Activated T-cell treated with anti-CD3 and anti-CD28 coated beads for 1 hour (primary cell): ENCODE measurements at places on chromosomes 16 and 17.
A peak's percentile ranks its signal among the peaks of the same experiment; 100 is the strongest.

DNA sequence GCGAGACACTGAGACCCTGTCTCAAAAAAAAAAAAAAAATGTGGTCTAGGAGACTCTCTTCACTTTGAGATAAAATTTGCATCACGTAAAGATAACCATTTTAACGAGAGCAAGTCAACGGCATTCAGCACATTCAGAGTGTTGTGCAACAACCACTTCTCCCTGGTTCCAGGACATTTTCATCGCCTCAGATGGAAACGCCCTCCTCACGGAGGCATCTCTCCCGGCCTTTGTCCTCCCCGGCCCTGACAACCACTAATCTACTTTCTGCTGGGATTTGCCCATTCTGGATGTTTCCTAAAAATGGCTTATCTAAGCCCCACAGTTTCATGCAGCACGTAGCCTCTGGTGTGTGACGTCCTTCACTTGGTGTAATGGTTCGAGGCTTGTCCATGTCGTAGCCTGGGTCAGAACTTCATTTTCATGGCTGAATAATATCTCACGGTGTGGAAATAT is 6.4 kb upstream of the NPRL3 start:
- no peak for DNase-seq

DNA sequence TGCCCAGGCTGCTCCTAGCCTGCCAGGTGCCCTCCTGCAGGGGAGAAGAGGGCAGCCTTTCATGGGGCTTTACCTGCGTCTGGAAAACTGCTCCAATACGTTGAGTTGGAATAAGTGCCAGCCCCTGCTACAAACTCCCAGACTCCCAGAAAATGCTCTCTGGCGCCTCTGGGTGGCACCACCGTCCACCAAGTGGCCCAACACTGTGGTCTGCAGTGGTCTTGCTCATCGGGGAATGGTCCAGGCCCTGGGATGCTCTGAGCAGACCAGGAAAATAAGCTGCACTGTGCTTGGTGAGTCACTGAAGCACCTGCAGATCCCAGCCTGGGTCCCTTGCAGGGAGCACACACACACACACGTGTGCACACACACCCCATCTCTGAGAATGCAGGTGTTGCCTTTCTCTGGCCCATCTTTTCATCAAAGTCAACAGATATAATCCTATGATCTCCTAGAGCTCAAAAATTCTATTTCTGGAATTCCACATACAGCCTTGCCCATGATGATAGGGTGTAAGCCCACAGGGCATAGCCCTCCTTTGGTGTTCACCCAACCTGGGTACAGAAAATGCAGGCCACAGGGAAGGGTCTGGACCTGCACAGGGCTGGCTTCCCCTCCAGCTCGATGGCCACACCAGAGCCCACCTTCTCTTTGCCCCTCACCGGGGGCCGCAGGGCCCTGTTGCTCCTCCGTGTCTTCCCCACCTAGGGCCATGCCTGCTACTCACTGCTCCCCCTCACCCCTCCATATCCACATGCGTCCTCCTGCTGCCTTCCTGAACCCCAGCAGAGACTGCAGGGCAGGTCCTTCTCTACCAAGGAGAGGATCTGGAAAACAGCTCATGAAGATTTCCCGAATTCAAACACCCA is 20.5 kb downstream of the CDIP1 start:
- no peak for DNase-seq

- DNase-seq = no peak
Observed at GRCh38 chr17:66021757-66022156, 170.2 kb downstream of the CEP112 start.

- peak; percentile 46 for DNase-seq
Observed at GRCh38 chr17:42050393-42051012, at the start of gene C17orf113. TSS of gene C17orf113 (minus strand) at chr17:42050601. CDS start at chr17:42043376, 7,225 bp downstream.

- DNase-seq = no peak
Observed at GRCh38 chr17:55320594-55321426, 56.0 kb downstream of the HLF start.

DNA sequence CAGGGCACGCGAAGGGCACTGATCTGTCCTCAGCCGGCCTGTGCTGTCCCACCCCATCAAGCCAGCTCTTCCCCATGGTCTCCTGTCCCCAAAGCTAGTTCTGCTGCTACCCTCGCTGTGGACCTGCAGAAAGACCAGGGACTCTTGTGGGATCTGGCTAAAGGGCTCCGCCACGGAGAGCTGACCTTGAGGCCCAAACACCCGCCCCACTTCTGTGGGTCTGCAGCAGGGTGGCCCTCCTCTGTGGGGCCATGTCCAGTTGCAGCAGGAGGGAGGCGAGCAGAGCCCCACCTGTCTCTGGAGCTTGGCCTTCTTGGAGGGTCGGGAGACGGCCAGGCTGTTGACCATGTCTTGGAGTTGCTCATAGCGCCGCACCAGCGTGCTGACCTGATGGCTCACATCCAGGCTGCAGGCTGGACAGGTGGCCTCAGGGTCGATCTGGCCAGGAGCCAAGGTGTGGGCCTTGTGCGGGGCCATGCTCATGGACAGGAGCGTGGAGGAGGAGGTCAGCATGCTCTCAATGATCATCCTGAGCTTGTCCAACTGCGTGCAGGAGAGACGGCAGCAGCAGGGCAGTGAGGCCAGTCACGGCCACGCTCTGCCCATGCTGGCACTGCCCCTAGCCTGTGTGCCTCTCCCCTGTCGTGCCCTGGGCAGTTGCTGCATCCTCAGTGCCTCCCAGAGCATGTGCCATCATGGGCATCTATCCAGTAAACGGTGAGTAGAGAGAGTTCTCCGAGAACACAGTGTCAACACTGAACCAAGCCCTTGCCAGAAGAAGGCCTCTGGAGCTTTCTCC is 16.6 kb downstream of the UBALD2 start:
- no peak for DNase-seq

DNA sequence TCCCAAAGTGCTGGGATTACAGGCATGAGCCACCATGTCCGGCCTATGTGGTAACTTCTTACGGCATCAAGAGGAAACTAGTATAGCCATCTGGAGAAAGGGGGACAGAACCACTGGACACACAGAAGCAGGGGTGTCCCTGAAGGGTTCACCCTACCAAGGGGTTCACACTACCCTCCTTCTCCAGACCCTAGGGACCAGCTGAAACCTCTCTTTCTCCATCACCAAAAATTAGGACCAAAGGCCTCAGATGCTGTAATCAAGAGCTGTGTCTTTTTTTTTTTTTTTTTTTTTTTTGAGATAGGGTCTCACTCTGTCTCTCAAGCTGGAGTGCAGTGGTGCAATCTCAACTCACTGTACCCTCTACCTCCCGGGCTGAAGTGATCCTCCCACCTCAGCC is 33.2 kb downstream of the ZFHX3 start:
- no peak for DNase-seq

- DNase-seq = no peak
Observed at GRCh38 chr16:7547736-7548135, 215.1 kb downstream of the RBFOX1 start.

DNA sequence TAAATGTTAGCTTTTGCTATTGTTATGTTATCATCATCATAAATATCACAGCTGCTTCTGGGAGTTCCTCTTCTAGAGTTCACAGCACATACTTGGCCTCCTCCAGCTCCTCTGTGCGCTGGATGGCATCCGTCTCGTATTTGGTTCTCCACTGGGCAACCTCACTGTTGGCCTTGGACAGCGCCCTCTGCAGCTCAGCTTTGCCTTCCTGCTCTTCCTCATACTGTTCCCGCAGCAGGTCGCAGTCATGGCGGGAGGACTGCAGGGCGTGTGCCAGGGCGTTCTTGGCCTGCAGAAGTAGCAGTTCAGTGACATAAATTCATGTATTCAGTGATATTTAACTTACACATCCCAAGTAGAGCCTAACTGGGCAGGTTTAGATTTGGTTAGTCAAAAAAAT is 23.4 kb downstream of the MYH8 start:
- no peak for DNase-seq

DNA sequence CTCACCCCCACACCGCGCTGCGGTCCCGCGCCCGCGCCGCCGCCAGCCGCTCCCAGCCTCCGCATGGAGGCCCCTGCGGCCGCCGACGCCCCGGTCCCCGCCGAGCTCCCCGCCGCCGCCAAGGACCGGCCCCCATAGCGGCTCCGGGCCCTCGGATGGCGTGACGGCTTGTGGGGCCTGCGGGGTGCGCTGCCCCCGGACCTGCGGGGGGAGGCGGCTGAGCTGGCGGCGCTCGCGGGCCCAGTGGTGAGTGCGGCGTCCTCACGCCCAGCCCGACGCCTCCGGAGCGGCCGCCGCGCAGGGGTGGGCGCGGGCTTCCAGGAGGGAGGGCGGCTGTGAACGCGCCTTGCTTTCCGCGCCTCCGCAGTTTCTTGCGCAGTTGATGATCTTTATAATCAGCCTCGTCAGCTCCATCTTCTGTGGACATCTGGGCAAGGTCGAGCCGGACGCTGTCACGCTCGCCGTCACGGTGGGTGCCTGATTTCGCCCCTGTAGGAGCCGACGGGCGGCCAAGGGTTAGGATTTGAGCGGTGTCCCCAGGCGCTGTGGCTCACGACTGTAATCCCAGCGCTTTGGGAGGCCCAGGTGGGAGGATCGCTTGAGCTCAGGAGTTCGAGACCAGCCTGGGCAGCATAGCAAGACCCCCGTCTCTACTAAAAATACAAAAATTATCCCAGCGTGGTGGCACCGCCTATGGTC is 46.4 kb downstream of the SLC47A1 start:
- no peak for DNase-seq

GRCh38 chr16:71453036-71453435 is 9.0 kb downstream of the ZNF23 start:
- no peak for DNase-seq

DNA sequence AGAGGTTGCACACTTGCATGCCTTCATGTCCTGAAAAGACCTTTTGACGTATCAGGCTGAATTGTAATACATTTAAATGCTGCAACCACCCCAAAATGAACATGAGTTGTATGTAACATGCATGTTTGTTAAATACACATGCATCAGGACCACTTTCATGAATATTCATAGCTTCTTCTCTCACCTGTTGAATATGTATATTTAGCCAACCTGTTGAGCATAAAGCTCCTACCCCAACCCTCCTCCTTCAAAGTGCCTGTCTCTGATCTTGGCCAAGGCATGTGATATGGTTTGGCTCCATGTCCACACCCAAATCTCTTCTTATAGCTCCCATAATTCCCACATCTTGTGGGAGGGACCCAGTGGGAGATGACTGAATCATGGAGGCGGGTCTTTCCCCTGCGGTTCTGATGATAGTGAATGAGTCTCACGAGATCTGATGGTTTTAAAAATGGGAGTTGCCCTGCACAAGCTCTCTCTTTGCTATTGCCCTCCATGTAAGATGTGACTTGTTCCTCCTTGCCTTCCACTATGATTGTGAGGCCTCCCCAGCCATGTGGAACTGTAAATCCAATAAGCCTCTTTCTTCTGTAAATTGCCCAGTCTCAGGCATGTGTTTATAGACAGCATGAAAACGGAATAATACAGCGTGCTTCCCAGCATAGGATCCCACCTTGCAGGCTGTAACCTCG is 3.8 kb upstream of the CRYM start:
- no peak for DNase-seq

DNA sequence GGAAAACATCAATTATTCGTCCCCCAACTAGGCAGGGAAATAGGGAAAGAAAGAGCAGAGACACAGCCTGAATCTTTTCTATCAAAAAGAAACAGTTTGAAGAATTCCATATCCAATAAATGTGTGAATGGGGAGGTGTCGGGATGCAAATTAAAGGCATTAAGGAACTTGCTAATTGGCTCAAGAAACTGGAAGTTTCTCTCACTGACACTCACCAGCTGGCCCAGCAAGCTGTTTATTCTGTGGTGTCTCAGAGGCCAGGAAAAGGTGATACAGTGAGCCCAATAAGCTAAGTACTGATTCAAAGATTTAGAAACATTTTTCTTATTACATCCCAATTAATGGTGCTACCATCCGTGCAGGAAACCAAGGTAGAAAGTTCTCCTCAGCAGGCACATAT is 104.4 kb upstream of the CLEC3A start:
- no peak for DNase-seq

- no peak for DNase-seq
Observed at GRCh38 chr17:44258811-44259351, 9.1 kb downstream of the SLC4A1 start.

DNA sequence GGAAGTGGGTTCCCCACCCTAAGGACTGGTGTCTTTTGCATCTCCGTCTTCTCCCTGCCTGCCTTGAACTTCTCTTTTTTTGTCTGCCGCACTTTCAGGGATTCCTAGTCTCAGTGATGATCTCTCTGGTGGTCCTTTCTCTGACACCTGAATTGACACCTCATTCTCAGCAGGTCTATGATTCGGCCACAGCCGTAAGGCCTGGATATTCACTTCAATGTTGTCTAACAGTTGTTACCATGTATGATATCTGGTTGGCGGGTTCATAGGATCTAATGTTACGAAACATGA is 25.1 kb upstream of the SLC47A1 start:
- no peak for DNase-seq

GRCh38 chr17:49501496-49501895 is 6.4 kb downstream of the NGFR start:
- DNase-seq = no peak

DNA sequence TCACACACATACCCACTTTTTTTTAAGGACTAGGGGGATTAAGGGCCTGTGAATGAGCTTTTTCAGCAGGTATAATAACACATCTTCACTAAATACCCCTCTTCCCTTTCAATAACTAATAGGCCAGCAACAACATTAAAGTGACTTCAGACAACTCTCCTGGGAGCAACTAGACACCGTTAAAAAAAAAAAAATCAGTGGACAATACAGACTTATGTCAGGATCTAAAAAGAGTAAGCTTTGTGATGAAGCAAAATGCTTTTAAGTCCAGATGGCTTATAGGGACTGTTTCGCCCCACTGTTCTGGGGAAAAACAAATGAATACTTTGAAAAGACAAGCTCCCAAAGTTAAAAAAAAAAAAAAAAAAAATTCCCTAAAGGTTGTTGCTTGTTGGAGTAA is 29.0 kb downstream of the SPAG9 start:
- no peak for DNase-seq

- no peak for DNase-seq
Observed at GRCh38 chr17:68248891-68249290, 1.0 kb downstream of the AMZ2 start.

DNA sequence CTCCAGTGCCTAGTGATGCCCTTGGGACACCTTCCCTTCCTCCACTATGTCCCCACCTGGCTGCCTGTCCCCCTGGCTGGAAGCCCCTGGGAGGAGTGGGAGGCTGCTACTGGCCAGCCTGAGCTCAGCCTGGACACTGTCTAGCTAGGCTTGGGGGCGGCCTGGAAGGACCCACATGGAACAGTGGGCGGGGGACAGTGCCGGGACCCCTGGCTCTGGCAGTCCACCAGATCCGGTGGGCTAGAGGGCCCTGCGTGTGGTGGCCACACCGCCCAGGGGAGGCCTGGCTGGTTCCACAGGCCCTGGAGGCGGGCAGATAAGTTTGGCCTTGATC is 388.0 kb upstream of the TNRC6C start:
- no peak for DNase-seq

DNA sequence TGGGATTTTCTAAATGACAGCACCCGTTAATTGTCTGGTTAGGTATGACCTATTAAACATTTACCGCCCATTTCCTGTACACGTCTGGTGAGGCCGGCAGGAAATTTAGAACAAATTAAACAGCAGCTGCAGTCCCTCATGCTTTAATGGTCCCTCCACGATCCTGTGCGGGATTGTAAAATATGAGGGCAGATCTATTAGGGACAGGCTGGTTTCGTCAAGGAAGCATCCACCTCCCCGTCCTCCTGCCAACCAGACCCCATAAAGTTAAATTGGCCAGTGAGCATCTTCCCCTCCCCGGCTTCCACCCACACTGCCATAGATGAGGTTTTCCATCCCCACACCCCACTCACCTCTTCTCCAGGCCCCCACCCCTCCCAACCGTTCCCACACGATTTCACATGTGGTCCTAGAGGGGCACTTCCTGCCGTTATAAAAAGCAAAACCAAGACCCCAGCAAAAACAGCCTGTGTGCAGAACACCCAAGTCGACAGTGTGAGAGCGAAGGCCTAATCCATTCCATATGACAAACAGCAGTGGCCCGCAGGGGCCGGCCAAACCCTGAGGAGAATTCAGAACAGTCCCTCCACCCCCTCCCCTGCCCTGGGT is 331.9 kb downstream of the FOXL1 start:
- no peak for DNase-seq
